ENCODE measurements at places on chromosomes 6 and 20.

GRCh38 chr6:32945108-32945760 lies 4.4 kb upstream of the HLA-DMB start:
- no peak for DNase-seq

- DNase-seq: no peak
These were observed at the start of gene SMLR1 for GRCh38 chr6:130827247-130828149. TSS of gene SMLR1 (plus strand) at chr6:130827406. CDS start at chr6:130827414, 8 bp downstream.

GRCh38 chr6:154257067-154257466 lies 99.5 kb downstream of the IPCEF1 start:
- no peak for DNase-seq

DNA sequence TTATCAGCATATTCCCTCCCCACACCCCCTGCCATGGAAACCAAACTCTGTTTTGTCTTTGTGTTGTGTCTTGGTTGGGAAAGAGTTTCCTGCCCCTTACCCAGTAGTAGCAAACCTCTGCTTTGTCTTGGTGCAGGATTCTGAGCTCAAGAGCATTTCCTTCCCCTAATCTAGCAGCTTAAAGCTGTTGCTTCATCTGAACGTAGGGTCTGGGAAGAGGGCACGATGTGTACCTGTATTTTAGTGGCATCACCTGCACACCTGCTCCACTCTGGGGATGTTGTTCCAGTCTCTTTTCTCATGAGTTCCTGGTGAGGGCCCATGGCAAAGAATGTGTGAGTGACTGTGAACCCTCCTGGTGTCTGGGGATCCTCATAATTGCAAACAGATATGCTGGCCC lies 164.7 kb downstream of the SCP2D1 start:
- no peak for DNase-seq

DNA sequence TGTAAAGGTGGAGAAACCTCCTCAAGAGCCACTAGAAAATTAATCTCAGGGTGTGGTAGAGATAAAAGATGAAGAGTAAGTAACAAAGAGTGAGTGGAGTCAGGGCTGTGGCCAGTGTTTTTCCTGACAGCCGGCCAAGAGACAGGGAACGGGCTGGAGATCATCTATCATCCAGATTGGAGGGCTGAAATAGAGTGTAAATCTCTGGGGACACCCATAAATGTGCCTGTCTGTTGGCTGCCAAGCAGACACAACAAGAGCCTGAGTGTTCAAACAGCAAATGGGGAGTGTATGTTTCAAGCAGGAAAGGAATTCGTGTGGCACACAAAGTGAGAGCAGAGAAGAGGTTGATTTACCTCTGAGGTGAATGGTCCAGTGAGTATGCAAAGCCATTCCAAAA lies 326.4 kb upstream of the KHDRBS2 start:
- peak; percentile 34 for DNase-seq

GRCh38 chr20:12252793-12253192 lies 335.1 kb downstream of the BTBD3 start:
- DNase-seq: no peak

Data from NCI-H524 (cell line).